ENCODE measurements at places on chromosomes 7 and 10. TPM values are rescaled to one million over a fixed set of nuclear protein-coding genes. Genes with fewer than 3 reads are reported as not detected.

DNA sequence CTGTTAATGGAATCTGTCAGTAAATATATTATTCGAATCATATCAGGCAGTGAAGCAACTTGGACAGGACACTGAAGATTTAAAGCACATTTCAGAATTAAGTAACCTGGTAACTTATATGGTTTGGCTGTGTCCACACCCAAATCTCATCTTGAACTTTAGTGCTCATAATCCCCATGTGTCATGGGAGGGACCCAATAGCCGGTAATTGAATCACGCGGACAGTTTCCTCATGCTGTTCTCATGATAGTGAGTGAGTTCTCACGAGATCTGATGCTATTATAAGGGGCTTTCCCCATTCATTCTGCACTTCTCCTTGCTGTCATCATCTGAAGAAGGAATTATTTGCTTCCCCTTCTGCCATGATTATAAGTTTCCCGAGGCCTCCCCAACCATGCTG is 83.2 kb upstream of the COL1A2 start:
- no peaks in the 10 kb centered on the region for H3K36me3 ChIP-seq
- DNase-seq: no peak
- peaks cover 7% of the 10 kb centered on the region for H3K4me1 ChIP-seq

GRCh38 chr10:72370201-72370722 is 15.5 kb upstream of the DNAJB12 start:
- no peaks in the 10 kb centered on the region for H3K27me3 ChIP-seq
- H3K27ac ChIP-seq: no peak overlapping the region
- H3K4me3 ChIP-seq: no peak overlapping the region
- no peak for DNase-seq
- no peaks in the 10 kb centered on the region for H3K4me1 ChIP-seq

DNA sequence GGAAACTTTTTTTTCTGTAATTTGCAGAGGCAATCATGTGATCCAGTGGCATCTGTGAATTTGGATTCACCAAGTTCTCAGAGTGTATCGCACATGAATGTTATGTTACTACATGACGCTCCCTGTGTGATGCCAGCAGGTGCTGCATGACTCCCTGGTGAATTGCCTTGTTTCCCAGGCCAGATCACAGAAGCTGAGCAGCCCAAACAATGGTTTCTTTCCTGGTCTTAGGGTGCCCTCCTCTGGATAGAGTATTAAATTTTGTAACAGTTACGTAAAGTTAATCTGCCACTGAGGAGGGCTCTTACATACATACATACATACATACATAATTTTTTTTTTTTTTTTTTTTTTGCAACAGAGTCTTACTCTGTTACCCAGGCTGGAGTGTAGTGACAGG is 3.6 kb downstream of the ZSCAN21 start:
- peak; percentile 5 for DNase-seq
- H3K4me3 ChIP-seq: no peak overlapping the region
- peaks cover 13% of the 10 kb centered on the region for H3K36me3 ChIP-seq
- H3K27me3 ChIP-seq: no peaks in the 10 kb centered on the region
- peaks cover 4% of the 10 kb centered on the region for H3K4me1 ChIP-seq
- no peak overlapping the region for H3K27ac ChIP-seq

DNA sequence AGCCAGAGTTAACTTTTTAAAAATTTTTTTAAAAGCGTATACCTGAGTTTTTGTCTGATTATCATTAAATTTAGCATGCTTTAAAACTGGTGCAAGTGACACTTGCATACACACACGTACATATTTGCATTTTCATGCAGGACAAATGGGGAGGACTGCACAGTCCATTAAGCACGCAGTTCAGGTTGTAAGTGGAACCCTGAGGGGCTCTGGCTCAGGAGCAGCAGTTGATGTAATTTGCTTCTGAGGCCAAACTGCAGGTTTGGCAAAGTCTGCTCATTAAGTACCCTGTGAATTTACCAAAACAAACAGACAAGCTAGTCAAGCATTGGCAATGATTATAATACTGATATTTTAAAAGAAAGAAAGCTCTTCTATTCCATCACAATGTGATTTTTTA is 215.8 kb upstream of the PFKP start:
- H3K27me3 ChIP-seq: no peaks in the 10 kb centered on the region
- H3K4me1 ChIP-seq: no peaks in the 10 kb centered on the region
- DNase-seq: peak; percentile 20
- H3K27ac ChIP-seq: no peak overlapping the region
- no peaks in the 10 kb centered on the region for H3K36me3 ChIP-seq

- DNase-seq: no peak
- no peak overlapping the region for H3K4me3 ChIP-seq
- peak overlapping the region; percentile 12 for H3K27ac ChIP-seq
Observed at GRCh38 chr10:34702093-34702937, 112.8 kb downstream of the PARD3 start.

Gene PNLIPRP1
- not detected for total RNA-seq

GRCh38 chr7:140053812-140054539 is 8.8 kb downstream of the PARP12 start:
- no peaks in the 10 kb centered on the region for H3K36me3 ChIP-seq
- DNase-seq: no peak
- H3K4me3 ChIP-seq: no peak overlapping the region
- H3K27me3 ChIP-seq: no peaks in the 10 kb centered on the region

DNA sequence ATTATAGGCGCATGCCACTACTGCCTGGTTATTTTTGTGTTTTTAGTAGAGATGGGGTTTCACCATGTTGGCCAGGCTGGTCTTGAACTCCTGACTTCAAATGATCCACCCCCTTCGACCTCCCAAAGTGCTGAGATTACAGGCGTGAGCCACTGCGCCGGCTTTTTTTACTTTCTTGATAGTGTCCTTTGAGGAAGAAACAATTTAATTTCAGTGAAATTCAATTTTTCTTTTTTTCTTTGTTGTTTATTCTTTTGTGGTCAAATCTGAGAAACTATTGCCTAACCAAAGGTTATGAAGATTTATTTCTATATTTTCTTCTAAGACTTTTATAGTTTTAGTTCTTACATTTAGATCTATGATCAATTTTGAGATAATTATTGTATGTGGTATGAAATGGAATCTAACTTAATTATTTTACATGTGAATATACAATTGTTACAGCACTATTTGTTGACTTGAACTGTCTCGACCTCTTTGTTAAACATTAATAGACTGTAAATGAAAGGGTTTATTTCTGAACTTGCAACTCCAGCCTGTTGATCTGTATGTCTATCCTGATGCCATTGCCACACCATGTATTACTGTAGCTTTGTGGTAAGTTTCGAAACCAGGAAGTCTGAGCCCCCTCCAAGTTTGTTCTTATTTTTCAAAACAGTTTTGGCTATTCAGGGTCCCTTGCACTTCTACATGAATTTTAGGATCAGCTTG is 19.8 kb upstream of the RASSF4 start:
- no peaks in the 10 kb centered on the region for H3K27me3 ChIP-seq
- no peak overlapping the region for H3K27ac ChIP-seq
- no peaks in the 10 kb centered on the region for H3K4me1 ChIP-seq
- no peaks in the 10 kb centered on the region for H3K36me3 ChIP-seq

- H3K4me3 ChIP-seq: no peak overlapping the region
- no peaks in the 10 kb centered on the region for H3K27me3 ChIP-seq
- H3K36me3 ChIP-seq: no peaks in the 10 kb centered on the region
- DNase-seq: no peak
- peaks cover 3% of the 10 kb centered on the region for H3K4me1 ChIP-seq
Observed at GRCh38 chr10:120735773-120736371, 115.3 kb upstream of the WDR11 start.

DNA sequence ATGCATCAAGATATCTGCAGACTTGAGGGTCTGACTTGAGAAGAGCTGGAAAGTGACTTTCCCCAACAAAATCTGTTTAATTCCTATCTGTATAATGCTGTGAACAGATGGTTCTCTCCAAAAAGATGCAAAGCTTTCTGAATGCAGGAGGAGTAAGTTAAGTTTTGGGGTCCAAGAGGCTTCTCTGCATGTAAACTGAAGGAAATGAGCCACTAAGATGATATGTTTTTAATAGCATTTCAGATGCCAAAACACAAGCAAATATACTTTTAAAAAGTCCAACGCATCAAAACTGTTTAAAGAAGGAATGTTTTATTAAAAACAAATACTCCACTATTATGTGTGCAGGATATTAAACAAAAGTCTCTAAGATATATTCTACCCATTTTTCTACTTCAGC is 137.0 kb downstream of the STRA8 start:
- H3K27ac ChIP-seq: no peak overlapping the region
- DNase-seq: no peak
- H3K4me3 ChIP-seq: no peak overlapping the region
- H3K4me1 ChIP-seq: no peaks in the 10 kb centered on the region
- no peaks in the 10 kb centered on the region for H3K27me3 ChIP-seq
- H3K36me3 ChIP-seq: no peaks in the 10 kb centered on the region

- no peaks in the 10 kb centered on the region for H3K27me3 ChIP-seq
- H3K36me3 ChIP-seq: no peaks in the 10 kb centered on the region
- H3K4me3 ChIP-seq: no peak overlapping the region
- DNase-seq: no peak
- H3K4me1 ChIP-seq: no peaks in the 10 kb centered on the region
- H3K27ac ChIP-seq: no peak overlapping the region
Observed at GRCh38 chr10:52383088-52383487, 69.0 kb downstream of the DKK1 start.

- H3K27ac ChIP-seq: no peak overlapping the region
- H3K27me3 ChIP-seq: no peaks in the 10 kb centered on the region
- H3K36me3 ChIP-seq: no peaks in the 10 kb centered on the region
- no peak for DNase-seq
Observed at GRCh38 chr10:90937645-90938258, 16.9 kb upstream of the ANKRD1 start.

DNA sequence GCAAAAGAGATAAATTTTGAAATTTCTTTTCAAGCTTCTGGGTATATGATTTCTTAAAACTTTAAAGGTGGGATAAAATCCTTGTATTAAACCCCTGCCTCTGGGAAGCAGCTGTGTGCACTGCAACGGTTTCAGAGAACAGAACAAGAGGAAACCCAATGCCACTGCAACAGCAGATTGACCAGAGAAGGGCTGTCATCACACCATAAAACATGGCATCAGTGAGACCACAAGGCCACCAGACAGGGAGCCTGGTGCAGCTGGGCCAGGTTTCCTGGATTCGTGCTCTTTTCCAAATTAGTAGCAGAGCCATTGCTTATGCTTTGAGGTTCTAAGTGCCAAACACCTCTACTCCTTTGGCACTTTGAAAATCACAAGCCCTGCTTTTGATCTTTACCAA is 152.4 kb downstream of the PRPF18 start:
- H3K36me3 ChIP-seq: no peaks in the 10 kb centered on the region
- no peak overlapping the region for H3K4me3 ChIP-seq
- no peaks in the 10 kb centered on the region for H3K4me1 ChIP-seq
- no peak overlapping the region for H3K27ac ChIP-seq

GRCh38 chr10:116766837-116767634 is 24.7 kb upstream of the HSPA12A start:
- no peaks in the 10 kb centered on the region for H3K27me3 ChIP-seq
- H3K4me1 ChIP-seq: peaks cover 17% of the 10 kb centered on the region
- H3K27ac ChIP-seq: no peak overlapping the region
- H3K36me3 ChIP-seq: no peaks in the 10 kb centered on the region
- H3K4me3 ChIP-seq: no peak overlapping the region

DNA sequence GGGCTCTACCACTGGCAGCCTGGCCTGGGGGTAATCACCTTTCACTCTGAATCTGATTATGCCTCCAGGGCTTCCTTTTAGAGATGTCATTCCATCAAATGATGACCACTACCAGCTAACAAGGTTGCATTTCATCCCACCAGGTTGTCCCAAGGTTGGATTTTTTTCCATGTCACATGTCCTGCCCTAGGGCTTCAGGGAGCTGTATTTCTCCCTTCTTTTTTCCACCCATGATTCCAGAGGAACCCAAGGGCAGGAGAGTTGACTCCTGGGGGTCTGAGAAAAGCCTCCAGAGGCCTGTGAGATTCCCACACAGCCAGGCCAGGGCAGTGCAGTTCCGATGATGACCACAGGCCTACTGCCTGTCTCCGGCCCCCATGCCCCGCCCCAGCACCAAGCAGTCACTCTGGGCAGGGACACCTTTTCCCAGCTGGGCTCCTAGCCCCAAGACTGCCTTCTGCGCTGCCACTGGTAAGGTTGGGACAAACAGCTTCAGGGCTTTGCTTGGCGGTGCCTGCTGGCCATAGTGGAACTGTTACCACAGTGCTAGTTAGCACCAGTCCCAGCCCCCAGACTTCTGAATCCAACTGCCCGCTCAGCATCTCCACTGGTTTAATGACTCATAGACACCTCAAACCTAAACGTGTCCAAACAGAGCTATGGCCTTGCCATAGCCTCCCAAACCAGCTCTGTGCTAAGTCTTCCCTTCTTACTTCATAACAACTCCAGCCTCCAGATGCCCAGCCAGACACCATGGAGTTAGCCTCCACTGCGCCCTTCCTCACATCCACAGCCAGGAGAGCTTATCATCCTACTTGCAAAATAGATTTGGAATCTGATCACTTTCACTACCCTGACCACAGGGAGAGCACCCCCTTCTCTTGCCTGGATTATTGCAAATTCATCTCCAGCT is 133.7 kb downstream of the ARHGAP22 start:
- H3K27me3 ChIP-seq: no peaks in the 10 kb centered on the region
- H3K4me1 ChIP-seq: peaks cover 6% of the 10 kb centered on the region
- no peak overlapping the region for H3K27ac ChIP-seq
- H3K4me3 ChIP-seq: no peak overlapping the region
- no peak for DNase-seq
- no peaks in the 10 kb centered on the region for H3K36me3 ChIP-seq
